ENCODE measurements at places on chromosomes 12 and 14.

DNA sequence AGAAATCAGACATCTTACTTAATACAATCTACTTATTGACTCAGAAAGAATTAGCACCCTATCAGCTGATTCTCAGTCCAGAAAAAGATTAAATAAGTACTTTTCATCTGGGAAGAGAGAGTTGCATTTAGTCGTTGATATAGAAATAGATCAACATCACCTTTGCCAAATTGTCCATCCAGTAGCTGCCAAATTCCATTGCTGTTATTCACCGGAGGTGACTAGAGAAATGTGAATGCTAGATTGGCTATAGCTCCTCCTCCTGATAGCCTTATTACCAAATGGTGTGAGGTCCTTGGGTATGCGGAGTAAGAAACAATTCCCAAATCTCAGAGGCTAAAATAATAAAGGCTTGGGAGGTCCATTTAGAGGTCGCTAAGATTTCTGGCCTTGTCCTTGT lies 723.3 kb upstream of the FLRT2 start:
- DNase-seq, result no peak

- no peak for DNase-seq
Observed at GRCh38 chr14:88572117-88572516, 9.3 kb downstream of the ZC3H14 start.

DNA sequence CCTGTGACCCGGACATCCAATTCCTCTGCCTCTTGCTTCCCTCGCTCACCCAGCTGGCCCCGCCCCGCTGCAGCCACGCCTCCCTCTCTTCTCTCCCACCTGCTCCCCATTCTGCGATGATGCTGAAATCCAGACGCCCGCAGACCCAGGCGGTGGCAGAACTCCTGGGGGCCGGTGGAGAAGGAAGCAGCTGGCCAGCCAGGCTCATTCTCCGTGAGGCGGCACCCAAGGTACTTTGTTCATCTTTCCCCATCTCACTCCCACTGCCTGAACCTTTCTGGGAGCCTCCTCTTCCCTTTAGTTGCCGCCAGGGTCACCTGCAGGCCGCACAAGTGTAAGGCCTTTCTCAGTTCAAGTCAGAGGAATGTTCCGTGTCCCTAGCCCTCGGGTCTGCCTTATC lies 35.7 kb downstream of the FOXN4 start:
- no peak for DNase-seq

DNA sequence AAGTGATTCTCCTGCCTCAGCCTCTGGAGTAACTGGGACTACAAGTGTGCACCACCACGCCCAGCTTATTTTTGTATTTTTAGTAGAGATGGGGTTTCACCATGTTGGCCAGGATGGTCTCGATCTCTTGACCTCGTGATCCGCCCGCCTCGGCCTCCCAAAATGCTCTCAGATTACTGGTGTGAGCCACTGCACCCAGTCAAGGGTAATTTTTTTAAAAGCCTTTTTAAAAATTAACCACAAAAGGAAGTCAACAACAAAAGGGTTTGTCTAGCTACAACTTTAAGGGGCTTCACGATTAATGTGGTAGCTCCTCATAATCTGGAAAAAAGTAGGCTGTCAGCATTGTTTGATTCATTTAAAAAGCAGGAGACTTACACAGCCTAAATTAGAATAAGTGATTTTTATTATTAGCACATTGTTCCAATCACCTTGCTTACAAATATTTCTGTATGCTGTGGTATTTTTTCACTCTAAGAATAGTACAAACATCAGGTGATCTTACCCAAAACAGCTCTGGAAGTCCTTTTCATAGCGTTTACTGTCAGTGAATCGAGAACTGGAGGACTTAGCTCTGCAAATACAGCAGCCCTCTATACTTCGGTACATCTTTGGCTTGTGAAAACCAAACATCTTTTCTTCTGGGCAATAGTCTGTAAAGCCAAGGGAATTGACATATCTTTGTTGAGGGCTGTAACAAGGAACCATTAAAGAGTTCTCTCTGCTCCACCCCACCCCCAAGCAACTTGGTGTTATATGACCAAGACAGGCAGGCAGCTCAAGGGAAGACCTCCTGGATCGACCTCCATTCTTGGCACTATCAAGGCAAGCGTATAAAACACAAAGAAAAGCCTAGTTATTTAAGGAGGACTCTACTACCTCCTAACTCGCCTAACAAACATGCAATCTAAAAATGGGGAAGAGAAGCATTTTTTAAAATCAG lies 28.1 kb downstream of the SINHCAF start:
- no peak for DNase-seq

DNA sequence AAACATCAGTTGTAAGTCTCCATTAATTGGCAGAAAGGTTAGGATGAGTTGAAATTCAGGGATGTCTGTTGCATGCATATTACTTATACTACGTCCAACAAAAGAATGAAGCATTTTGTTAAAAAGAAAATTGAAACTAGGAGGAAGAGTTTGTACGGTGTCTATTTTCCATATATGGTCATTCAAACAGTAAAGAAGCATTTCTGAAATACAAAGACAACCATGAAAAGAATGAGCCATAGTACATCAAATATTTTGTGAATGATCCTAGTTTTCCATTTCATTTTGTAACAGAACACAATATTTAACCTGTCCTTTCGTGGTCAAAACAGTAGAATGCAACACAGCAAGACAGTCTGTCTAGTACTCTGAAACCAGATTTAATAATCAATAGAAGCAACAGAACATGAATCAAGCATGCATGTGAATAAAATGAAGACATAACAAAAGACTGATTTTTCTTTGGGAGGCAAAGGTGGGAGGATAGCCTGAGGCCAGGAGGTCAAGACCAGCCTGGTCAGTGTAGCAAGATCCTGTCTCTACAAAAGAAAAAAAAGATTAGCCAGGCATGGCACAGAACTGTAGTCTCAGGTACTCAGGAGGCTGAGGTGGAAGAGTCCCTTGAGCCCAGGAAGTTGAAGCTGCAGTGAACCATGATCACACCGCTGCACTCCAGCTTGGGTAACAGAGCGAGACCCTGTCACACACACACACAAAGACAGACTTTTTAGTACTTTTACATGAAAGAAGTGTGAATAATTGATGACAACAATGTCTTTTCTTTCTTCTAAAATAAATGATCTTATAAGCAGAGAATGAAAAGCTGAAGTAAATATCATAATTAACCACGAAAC lies 156.0 kb downstream of the LRIG3 start:
- DNase-seq, result no peak

- peak; percentile 72 for DNase-seq
Observed at GRCh38 chr12:138898-139534, 72.4 kb downstream of the IQSEC3 start.

- no peak for DNase-seq
Observed at GRCh38 chr14:44952391-44953110, 9.2 kb downstream of the KLHL28 start.

DNA sequence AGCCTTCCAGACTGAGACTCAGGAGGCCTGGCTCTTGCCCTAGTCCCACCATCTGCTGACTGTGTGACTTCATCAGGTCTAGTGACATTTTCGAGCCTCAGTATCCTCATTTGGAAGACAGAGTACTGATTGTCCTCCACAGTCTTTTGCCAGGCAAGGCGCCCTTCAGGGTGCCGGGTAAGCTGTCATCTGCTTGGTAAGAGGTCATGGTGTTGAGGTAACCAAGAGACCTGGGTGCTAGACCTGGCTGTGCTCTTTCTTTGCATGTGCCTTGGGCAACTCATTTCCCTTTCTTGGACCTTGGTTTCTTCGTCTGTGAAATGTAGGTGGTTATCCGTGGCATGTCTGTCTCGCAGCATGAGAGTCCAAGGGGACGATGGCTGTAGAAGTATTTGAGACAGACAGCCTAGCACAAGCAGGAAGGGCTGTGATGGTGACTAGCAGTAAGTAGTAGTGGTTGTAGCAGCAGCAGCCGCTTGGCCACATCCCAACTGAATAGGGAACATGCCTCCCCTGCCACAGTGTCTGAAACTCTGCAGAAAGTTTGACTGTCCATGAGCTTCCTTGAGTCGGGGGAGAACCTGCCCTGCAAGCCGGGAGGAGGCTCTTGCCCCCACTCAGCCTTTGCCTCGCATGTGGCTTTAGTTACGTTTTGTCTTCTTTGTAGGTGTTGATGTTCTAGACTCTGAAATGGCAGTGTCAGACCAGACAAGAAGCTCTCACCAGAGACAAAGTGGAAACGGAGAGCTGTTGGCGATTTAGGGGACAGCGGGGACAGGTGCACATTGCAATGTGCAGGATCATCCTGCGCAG lies 40.3 kb downstream of the EVL start:
- no peak for DNase-seq

DNA sequence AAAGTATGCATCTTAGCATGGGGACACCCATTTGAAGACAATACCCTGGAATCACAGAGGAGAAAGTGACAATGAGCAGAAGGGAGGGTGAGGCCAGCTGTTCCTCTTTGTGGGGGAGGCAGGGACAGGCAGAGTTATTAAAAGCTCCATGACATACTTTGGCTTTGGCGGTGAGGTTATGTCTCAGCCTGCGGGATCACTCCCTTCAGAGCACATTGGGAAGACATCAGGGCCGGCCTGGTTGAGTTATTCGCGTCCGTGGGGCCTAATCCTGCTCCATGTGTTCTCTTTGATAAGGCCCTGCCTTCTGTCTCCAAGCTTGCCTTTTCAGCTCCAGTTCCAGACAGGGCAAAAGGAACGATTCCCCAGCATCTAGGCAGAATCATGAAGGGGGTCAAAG lies 98.8 kb upstream of the NTF3 start:
- no peak for DNase-seq

DNA sequence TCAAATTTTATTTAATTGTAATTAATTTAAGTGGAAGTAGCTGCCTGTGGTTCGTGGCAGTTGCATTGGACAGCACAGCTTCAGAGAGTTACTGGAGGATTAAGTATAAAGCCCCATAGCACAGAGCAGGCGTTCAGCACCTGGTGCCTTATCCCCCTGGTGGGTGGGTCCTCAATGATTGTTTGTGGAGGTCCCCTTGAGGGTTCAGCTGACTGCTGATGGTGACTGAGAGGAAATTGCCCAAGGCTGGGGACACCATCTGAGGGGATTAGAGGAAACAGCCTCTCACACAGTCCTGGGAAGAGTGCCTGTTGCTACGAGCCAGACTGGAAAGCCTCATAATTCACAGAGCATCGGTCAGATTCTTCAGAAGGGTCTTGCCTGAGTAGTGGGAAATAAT lies 83.4 kb upstream of the NOS1 start:
- DNase-seq, result no peak

DNA sequence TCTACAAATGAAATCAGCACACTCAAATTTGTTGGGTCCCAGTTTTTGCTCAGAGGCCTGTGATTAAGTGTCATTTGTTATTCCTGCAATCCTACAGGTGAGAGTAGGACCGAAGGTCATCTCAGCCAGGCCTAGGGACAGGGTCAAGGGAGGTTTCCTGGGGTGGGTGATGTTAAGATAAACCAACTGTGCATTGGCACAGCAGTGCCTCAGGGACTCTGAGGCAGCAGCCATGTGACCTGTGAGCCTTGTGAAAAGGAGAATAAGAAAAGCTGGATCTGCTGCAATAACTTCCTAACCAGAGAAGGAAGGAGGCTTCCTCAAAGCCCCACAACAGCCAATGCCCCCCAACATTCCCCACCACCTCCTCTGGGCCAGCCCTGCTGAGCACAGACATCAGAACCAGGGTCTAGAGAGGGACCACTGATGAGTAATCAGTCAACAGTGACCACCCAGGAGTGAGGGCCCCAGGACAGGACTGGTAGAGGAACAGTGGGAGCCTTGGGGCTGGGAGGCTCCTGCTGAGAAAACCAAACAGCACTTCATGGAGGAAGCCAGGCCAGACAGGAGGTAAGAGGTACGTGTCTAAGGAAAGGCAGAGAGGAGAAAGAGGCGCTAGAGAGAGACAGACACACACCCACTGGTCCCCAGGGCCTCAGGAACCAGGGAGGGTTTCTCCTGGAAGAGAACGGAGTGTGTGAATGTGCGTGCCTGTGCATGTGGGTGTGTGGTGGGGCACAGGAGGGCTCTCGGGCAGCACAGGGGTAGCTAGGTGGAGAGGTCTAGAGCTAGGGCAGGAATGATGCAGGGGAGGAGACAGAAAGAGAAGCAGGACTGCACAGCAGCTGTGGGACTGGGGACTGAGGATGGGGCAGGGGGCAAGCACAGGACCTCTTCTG lies 82.4 kb downstream of the ITPK1 start:
- DNase-seq, result no peak

GRCh38 chr12:3651585-3652424 lies 101.1 kb downstream of the CRACR2A start:
- DNase-seq, result no peak

DNA sequence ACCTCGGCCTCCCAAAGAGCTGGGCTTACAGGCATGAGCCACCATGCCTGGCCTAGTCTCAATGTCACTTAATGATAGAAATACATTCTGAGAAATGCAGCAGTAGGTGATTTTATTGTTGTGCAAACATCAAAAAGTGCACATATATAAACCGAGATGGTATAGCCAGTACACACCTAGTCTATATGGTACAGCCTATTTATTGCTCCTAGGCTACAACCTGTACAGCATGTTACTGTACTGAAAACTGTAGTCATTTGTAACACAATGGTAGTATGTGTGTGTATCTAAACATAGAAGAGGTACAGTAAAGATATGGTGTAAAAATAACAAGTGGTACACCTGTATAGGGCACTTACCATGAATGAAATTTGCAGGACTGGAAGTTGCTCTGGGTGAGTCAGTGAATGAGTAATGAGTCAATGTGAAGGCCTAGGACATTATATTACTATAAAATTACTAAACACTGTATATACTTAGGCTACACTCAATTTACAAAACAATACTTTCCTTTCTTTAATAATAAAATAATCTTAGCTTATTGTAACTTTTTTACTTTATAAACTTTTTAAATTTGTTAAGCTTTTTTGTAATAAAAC lies 166.7 kb upstream of the SYT1 start:
- no peak for DNase-seq

DNA sequence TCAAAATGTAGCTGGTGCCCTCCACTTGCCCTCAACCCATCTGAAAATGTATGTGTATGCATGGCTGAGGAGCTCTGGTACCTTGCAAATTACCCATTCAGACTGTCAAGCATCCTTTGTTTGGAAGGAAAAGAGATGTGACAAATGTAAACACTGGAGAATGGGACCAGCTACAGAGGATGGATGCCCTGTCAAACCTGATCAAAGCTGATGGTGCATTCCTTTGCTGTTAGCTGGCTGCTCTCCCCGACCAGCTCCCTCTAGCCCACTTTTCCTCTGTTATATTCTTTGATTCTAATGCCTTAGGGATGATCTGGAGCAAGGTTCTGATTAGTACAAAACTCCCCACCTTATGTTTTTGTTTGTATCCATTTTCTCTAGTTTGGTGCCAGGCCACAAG lies 310.3 kb downstream of the C12orf75 start:
- DNase-seq, result no peak

DNA sequence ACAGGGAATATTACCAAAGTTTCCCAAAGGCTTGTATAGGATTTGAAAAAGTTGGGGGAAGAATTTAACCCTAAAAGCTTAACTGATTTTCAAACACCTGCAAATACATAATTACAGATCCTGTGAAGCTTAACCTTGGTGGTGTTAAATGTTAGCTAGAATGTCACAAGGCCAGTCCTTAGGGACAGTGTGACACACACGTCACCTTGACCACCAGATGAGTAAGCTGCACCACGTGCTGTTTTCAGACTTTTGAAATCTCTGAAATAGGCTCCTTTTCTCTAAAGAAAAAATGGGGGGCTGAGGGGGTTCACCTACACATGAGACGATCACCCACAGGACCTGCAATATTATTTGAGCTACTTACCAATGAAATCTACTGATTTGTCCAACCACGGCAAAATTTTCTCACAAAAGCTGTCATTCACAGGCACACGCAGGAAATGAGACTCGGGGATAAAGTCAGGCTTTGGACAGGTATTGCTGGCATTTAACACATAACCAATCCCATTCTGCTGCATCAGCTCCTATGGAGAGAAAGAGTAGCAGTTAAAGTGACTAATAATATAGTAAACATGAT lies 75.9 kb downstream of the DUSP16 start:
- DNase-seq, result no peak

GRCh38 chr12:19302100-19302640 lies 137.1 kb upstream of the AEBP2 start:
- DNase-seq, result no peak

Measured in left forelimb (tissue), 1 donor.